ENCODE measurements at places on chromosomes 3 and 15. TPM values are rescaled to one million over a fixed set of nuclear protein-coding genes. Genes with fewer than 3 reads are reported as not detected.

DNA sequence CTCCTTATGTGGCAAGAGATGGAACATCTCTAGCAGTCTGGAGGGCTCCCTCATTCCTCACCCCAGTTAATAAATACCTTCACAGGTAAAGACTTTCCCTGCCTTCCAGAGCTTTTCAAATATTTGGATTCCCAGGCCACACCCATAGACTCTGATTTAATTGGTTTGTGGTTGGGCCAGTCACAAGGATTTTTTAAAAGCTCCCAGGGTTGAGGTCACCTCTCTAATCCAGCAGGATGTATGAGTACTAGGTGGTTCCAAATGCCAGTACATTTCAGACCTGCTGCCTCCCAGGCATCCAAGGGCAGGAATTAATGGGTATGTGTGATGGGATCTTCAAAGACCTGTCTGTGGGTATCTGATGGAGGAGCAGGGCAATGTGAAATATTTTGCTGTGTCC is 312.8 kb downstream of the CLSTN2 start:
- no peak for DNase-seq

Gene ZNF619
- 6.7 TPM for total RNA-seq

- no peak for DNase-seq
Measured at GRCh38 chr3:189652042-189652441, 20.9 kb downstream of the TP63 start.

Gene P3H2
- 1.3 TPM for total RNA-seq

Gene GRIP2
- not detected for total RNA-seq

DNA sequence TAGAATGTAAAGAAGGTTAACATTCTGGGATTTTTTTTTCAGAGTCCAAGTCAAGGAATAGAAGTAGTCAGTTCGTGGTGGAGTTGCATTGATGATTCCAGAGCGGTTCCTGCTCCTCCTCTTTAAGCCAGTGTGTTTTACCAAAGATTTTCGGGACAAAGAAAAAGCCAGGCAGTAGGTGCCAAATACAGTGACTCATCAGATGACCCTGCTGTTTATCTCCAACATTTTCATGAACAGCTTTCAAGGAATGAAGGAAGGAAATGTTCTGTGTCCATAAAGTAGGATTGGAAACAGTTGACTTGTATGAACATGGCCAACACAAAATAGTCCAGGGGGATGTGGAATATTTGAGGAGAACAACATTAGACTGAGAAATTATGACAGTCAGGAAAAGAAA is 142.4 kb upstream of the TMC3 start:
- DNase-seq: peak; percentile 29

GRCh38 chr3:129598000-129598381 is 8.5 kb downstream of the PLXND1 start:
- DNase-seq: no peak

DNA sequence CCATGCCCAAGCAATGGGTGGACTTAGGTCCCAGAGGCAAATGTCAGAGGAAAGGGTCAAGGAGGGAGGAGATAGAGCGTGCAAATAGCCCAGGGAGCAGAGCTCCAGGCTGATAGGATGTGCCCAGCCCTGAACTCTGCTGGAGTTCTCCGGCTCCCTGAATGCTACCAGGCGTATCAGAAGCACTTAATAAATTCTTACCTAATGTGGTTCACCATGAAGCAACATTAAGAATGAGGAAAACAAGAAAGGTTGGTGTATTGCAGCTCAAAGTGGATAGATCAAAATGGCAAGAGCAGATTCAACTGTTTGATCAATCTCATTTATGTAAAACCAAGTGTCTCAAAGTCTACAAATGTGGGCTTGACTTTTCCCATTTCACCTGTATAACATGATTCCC is 38.3 kb downstream of the PXYLP1 start:
- no peak for DNase-seq

- no peak for DNase-seq
Measured at GRCh38 chr15:75662823-75663519, 15.3 kb downstream of the SNX33 start.

GRCh38 chr3:76724075-76724474 is 315.8 kb upstream of the ROBO2 start:
- no peak for DNase-seq

Gene TM6SF1
- total RNA-seq: 46.6 TPM

DNA sequence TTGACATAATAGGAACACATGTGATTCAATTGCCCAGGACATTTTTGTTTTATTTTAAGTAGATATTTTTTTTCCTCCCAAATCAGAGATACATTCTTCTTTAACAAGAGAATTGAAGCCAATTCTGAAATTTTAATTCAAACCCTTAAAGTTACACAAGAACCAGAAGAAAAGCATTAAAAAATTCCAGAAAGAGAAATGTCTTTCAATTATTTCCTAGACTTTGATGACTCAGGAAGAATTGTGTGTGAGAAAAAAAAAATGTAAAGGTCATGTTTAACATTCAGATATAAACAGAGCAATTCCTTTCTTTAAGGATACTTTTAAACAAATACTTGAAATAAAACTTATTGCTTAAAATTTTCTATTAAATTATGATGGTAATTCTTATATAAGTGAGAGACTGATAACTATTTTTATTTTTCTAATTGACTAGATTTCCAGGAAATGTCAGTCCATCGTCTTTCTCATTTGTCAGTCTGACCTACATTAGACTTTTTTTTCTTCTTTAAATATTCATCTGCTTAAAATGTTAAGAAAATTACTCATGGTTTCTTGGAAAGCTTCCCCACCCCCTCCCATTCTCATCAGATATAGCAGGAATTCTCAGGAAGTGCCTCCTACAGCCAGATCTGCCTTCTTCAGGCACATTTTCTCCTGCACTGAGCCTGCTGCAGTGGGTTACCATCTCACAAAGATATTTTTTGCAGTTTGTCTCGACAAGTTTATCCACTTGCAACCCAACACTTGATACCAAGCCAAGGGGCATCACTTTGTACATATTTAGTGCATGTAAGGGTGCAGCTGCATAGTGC is 261.8 kb upstream of the CBLB start:
- DNase-seq: no peak

Gene PATL2
- not detected for total RNA-seq

DNA sequence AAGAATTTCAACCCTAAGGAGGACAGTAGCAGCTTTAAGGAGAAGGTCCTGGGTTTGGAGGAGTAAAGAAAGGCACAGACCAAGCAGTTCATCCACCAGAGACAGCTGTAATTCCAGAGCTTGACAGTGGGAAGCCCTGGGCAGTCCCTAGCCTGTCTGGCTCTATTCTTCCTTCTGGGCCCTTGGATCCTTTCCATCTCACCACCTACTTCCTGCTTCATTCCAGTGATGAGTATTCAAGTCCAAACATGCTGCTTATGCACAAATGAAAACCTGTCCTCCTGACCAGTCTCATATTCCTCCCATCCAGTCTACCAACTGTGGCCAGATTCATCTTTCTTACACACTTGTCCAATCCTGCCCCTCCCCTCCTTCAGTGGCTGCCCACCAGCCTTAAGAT is 171.4 kb downstream of the CNTN3 start:
- DNase-seq: no peak

Gene C2CD4A
- 3.2 TPM for total RNA-seq

DNA sequence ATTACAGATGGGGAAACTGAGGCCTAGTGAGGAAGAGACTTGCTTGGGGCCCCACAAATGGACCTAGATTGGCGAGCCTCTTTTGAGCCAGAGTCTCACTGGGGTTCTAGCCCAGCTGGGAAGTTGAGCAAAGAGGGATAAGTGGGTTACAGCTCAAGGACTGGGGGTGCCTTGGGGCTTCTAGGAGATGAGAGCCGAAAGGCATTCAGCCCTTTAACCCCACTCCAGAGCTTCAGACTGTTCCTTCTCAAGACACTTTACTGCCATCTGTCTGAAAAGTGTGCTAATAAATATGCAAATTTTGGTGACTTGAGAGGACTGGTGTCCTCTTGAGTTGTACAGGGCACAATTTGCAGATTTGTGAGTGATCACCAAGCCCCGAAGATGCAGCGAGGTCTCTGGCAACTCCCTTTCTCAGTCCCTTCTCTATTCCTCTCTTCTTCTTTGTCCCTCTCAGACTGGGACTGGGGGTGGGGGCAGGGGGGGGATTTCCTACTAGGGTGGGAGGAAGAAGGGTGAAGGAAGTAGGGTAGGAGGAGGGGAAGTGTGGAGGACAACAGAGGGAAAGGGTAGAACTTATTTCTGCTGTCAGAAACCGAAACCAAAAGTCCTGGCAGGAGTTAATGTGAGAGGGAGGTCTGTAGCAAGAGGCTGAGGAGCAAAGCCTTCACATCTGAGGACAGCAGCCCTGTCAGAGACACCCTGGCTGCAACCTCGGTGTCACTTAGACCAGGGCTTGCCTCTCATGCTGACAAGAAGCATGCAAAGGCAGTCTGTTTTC is 16.2 kb upstream of the ANKDD1A start:
- no peak for DNase-seq

Gene ZMYND10
- total RNA-seq: 0.13 TPM

DNA sequence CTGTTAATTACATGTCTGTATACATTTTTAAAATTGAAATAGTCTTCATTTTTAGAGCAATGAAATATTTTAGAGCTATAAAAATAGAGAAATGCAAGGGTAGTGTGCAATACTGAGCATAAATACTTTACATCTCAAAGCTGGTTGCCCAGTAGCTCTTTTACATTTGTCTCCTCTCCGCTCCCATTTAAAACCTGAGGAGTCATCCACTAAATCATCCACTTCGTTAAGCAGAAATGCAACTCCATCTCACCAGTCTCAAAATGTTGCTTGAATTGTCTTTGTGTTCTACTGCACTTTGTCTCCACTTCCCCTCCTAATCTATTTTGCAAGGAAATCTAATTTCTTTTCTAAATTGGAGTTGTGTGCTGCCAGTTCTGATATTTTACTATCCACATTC is 563.6 kb downstream of the VGLL3 start:
- DNase-seq: no peak

GRCh38 chr3:52218937-52219650 is 6.4 kb downstream of the TLR9 start:
- no peak for DNase-seq

- no peak for DNase-seq
Measured at GRCh38 chr3:154967090-154967489, 113.0 kb upstream of the MME start.

DNA sequence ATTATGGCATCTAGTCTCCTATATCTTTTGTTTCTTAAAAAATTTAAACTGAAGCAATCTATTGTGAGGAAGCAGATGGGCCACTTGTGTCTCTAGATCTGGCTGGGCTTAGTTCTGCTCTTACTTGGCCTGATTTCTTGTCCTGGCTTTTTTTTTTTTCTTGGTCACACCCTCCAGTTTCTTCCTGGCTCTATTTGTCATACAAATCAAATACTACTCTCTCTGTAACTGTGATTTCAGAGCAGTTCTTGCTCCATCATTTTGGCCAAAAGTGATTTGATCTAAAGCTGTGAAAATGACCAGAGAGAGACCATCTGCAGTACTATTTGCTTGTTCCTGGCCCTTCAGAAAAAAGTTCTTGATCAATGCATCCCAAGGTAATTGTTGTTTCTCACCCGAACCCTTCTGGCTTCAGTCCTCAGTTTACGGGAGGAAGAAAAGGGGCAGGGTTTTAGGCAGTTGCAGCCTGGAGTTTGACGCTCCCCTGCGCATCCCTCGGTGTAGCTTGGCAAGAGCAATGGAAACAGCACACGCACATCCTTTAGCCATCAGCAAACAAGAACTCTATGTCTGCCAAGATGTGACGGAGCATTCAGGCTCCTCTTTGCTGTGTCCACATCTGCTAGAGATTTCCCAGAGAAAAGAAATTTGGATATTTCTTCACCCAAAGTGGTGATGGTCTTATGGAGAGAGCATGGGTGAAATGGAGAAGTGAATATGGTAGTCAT is 31.6 kb downstream of the CHST2 start:
- DNase-seq: no peak

DNA sequence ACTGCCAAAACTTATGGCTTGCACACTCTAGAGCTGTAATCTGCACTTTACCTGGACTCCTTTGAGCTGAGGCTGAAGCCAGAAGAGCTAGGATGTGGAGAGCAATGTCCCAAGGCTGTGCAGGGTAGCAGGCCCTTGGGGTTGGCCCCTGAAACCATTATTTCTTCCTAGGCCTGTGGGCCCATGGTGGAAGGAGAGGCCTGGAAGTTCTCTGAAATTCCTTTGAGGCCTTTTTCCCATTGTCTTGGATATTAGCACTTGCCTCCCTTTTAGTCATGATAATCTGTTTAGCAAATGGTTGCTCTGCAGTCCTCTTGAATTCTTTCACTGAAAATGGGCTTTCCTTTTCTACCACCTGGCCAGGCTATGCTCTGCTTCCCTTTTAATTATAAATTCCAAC is 102.0 kb upstream of the SGO1 start:
- DNase-seq: no peak

DNA sequence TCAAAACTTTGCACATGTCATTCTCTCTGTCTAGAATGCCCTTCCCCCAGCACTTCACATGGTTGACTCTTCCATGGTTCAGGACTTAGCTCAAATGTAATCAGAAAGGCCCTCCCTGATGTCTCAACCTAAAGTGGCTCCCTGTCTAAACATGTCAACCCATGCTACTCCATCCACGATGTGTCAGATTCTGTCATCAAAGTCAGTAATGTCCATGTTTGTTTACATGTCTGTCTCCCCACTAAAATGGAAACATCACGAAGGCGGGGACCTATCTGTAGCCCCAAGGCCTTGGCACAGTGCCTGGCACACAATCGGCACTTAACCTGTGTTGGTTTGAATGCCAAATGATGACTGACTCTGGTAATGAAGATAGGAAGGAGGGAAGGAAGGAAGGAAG is 20.8 kb upstream of the SNTN start:
- no peak for DNase-seq

DNA sequence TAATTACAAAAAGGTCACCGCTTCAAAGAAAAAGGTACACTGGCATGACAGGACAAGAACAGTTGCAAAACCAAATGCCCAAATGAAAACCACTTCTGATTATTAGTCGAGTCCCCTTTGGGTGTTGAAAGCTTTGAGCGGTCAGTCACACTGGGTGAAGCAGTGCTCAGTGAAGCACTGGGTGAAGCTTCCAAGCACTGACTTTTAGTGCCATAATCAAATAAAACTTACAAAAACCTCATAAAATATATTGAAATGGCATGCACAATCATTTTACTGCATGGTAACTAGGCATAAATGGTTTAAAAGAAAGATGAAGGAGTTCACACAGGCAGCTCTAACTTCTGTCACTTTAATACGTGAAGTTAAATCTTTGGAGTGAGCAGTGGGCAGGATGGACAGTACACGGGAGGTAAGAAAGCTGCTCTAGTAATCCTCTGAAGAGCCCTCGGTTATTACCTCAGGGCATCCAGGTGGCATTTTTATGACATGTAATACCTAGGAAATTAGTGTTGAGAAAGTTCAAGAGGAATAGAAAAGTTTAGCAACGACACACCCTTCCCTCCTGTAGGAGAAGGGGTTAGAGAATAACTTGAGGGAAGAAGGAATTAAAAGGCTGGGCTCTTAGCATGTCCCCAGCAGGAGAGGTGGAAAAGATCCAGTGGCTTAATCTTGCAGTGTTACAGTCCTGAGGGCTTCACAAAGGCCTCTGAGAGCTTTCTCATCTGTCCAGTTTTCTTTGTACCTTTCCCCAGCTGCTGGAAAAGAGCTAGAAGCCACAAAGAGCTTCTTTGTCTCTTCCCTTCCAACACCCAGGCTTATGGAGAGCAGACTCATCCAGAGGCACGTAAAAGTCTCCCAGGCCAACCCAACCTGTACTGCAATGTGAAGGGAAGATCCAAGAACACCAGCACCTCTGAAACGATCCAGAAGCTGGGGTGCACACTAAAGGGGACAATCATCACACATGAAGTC is 64.9 kb upstream of the MYO5C start:
- no peak for DNase-seq
